Dorsolateral prefrontal cortex (tissue), 122 donors: ENCODE measurements at places on chromosomes 1 and 21.

GRCh38 chr1:150150133-150151021 lies 661 bp downstream of the PLEKHO1 start:
- no peak for DNase-seq

- peak; percentile 76 for DNase-seq
Measured at GRCh38 chr1:228830185-228830953, 95.1 kb downstream of the RHOU start.

- no peak for DNase-seq
Measured at GRCh38 chr1:207393610-207394009, 60.5 kb upstream of the CR2 start.

DNA sequence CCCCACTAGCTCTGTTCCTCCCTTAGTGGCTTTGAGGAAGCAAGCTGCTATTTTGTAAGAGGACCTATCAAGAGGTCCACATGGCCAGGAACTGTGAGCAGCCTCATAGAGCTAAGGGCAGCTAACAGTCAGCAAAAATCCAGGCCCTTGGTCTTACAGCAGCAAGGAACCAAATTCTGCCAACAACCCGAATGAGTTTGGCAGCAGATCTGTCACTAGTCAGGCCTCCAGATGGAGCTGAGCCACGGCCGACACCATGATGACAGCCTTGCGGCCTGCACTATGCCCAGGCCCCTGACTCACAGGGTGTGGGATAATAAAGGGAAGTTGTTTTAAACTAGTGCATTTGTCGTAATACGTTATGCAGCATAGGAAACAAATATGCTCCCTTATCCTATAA lies 28.0 kb upstream of the H3-3A start:
- DNase-seq: peak; percentile 63

DNA sequence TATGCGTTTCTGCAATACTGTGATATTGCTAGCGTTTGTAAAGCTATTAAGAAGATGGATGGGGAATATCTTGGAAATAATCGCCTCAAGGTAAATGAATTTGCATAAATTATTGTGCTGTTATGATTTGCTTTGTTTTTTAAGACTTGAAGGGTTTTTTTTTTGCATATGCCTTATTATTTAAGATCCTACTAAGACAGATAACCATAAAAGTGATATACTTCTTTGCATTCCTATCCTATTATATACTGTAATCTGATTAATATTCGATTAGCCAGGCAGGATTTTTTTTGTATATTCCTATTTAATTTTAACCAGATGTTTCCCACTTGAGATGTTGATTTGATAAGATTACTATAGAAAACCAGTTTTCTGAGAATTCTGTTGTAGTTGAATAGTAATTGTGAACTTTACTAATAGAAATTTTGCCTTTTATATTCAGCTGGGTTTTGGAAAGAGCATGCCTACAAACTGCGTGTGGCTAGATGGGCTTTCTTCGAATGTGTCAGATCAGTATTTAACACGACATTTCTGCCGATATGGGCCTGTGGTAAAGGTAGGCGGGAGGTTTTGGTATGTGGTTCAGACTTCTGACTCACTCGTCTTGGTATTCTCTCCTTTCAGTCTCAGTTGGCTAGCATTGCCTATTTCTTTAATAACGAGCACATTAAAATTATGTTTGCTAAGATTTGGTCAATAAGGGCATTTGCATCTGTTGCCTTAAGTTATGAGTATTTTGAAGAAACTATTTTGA lies 56.8 kb downstream of the ZBTB17 start:
- no peak for DNase-seq

DNA sequence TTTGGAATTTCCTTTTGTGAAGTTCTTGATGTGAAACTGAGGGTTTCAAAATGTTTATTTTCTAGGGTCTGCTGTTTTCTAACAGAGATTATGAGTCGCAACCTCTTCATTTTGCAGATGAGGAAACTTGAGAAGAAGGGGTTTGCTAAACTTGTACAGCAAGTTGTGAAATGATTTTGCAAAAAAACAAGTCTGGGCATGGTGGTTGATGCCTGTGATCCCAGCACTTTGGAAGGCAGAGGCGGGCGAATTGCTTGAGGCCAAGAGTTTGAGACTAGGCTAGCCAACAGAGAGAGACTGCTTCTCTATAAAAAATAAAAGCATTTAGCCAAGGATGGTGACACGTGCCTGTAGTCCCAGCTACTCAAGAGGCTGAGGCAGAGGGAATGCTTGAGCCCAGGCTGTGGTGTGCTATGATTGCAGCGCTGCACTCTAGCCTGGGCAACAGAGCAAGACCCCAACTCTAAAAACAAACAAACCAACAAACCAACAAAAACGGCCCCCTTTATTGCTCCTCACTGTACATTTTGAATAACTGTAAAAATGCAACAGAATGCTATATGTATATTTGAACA lies 9.9 kb downstream of the TRIM67 start:
- no peak for DNase-seq

GRCh38 chr1:210360852-210361477 lies 32.3 kb downstream of the HHAT start:
- no peak for DNase-seq

- no peak for DNase-seq
Measured at GRCh38 chr1:61457526-61458040, 267.4 kb downstream of the TM2D1 start.

- no peak for DNase-seq
Measured at GRCh38 chr1:100882698-100883097, 11.9 kb downstream of the EXTL2 start.

GRCh38 chr1:2022063-2022770 lies 3.1 kb downstream of the GABRD start:
- DNase-seq: peak; percentile 56

DNA sequence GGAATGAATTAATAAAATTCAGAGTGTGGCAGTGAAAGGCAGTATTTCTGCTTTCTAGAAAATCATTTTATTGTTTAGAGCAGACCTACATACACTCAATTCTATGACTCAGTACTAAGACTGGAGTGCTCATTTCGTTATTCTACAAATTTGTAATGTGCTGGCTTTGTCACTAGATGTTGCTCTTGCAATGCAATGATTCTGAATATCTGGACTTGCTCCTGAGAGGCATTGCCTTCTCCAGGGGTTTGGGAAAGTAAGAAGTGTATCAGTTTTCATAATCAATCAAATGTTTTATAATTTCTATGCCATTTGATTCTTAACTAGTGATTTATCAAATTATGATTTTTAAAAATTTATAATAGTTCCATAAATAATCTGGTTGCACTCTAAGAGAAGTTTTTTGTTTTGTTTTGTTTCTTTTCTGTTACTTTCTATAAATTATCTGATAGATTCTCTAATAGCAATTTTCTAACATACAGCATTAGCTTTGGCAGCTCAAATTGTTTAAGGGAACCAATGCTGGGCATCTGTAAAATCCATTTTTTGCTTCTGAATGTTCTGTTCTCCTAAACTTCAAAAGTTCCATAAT lies 280.5 kb upstream of the SGIP1 start:
- DNase-seq: no peak

- DNase-seq: no peak
Measured at GRCh38 chr1:181206513-181206912, 118.0 kb downstream of the IER5 start.

GRCh38 chr1:24193046-24193445 lies 6.0 kb upstream of the IFNLR1 start:
- no peak for DNase-seq

DNA sequence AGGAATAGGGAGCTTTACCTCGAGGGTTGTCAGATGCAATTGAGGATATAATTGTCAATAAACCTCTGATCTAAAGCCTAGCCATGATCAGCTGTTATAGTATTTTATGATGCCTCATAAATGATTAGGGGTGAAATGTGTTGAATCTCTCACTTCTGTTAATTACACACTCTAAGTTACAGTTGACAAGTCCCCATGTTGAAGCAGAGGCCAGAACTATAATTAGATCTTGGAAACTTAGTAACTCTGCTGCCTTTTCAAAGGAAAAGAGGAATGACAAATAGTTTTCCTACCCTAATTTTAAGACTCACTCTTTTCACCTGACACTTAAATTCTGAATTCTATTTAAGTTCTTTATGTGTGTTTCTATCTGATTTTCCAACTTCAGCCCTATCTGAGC lies 33.8 kb downstream of the CCSAP start:
- DNase-seq: no peak

DNA sequence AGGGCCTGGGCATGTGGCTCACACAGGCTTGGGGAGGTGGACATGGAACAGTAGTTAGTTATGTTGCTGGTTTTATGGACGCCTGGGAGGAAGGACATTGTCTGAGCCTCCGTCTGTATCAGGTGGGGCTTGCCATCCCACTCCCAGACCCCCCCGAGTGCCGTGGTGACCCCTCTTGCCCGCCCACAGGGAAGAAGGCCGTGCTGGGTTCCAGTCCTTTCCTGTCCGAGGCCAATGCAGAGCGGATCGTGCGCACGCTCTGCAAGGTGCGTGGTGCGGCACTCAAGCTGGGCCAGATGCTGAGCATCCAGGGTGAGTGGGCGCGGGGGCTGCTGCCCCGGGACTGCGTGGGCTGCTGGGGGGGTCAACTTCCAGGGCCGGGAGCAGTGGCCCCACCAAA lies 41.7 kb downstream of the COQ8A start:
- no peak for DNase-seq
